ENCODE measurements at places on chromosomes 12 and 14.

- DNase-seq = no peak
Measured at GRCh38 chr12:28750946-28751685, 398.0 kb upstream of the FAR2 start.

DNA sequence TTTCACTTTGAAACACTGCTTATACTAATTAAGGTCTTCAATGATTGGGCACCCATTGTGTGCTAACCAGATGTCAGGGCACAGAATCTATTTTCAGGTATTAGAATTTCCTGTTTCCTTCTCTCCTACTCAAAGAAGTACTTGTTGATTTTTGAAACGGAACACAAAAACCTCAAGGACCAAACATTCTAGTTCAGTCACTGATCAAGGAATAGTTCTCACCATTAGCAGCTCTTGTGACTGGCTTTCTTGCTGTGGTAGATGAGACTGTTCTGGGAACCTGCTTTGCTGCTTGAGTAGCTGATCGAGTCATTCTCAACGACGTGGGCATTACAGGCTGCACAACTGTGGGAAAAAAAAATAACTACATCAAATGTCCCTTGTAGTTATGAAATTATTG is 11.0 kb downstream of the DLGAP5 start:
- DNase-seq = no peak

DNA sequence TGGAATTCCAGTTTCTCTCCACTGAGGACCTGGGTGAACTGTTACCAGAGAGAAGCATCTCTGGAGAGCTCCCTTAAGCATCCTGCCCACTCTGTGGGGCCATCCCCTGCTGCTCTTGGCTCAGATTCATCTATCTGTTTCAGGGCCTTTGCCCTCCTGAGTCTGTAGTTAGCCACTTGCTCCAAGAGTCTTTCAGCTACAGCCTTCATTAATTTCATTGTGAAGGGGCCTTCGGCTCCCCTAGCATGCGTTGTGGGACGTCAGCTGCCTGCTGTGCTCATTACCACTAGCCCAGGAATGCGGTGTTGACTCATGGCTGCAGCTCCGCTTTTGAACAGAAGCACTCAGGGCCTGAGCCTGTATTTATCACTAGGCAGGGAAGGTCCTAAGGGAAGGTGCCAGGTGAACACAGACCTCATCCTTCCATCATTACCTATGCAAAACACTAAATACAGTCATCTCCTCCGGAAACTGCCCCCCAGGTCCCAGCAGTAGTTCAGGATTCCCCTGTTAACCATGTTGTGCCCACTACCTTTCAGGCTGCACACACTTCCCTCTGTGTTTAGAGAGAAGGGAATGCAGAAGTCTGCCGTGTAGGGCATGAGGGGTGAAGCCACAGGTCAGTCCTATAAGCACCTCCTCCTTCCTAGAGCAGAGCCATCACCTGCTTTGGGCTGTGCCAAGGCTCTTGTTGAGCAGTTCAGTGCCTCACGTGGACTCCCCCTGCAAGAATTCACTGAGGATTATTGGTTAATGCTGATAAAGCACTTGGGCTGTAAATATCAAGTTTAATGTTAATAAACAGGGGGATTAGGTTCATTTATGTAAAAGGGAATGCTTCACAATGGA is 191.4 kb downstream of the CACNA1C start:
- no peak for DNase-seq

GRCh38 chr14:68762953-68763764 is 29.7 kb downstream of the ZFP36L1 start:
- no peak for DNase-seq

DNA sequence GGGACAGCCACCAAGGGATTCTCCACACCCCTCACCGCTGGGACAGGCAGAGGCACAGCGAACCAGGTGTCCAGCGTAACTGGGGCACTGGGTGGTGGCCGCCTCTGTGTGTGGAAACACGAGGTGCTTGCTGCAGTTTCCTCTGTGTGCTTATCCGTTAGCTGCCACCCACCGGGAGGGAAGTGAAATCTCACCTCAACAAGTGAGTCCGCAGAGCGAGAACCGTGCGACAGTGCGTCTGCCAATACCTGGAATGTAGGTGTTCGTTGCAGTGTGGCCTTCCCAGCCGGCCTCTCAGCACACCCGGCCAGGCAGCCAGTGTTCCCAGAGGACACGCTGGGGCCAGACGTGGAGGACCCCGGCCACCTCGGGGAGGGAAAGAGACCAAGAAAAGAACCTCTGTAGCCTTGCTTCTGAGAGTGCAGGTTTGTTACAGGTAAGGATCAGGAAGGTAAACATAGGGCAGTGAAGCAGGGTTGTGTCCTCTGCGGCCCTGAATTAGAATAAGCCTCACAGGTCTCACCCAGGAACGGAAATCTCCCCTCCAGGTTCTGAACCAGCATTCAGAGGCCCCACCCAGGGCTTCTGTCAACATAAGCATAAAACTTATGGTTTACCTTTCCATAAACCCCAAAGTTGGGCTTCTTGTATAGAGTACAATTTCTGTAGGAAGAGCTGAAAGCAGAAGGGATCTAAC is 1.5 kb downstream of the BCL2L14 start:
- peak; percentile 56 for DNase-seq

- peak; percentile 66 for DNase-seq
Measured at GRCh38 chr12:11648514-11649412, 711 bp upstream of the ETV6 start.

DNA sequence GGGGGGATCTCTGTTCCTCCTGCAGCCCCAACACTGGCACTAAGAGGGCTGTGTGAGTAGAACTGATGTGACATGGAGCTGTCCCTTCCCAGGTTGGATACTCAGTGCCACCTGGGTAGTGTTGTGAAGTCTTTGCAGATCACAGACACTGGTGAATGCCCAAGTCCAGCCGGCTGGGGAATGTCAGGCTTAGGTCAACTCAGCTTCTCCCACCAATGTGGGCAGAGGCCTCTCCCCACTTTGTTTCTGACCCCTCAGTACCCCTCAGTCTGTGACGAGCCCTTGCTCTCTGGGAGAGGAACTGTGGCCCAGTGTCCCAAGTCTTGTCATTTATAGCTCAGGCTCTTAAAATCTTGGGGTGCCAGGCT is 11.3 kb downstream of the SLC25A29 start:
- no peak for DNase-seq

GRCh38 chr12:58034311-58034710 is 92.9 kb downstream of the ATP23 start:
- DNase-seq = no peak

DNA sequence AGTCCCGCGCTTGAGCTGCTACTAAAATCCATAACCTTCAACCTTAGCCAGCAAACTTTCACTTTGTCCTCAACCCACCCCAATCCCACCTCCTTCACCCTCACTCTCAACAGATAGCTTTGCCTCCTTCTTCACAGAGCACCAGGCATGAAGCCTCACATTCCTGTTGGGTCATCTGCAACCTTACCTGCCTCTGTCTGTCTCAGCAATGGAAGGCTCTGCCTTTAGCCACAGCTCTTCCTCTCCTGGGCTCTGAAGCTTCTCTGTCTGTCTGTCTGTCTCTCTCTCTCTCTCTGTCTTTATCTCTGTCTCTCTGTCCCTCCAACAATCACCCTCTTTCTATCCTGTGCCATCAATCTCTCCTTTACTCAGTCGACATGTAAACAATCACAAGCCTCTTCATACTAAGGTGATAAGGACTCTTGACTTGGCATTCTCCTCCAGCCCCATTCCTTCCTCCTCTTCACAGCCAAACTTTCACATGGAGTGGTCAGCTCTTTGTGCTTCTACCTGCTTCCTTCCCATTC is 220.8 kb downstream of the SPTSSA start:
- DNase-seq = no peak

DNA sequence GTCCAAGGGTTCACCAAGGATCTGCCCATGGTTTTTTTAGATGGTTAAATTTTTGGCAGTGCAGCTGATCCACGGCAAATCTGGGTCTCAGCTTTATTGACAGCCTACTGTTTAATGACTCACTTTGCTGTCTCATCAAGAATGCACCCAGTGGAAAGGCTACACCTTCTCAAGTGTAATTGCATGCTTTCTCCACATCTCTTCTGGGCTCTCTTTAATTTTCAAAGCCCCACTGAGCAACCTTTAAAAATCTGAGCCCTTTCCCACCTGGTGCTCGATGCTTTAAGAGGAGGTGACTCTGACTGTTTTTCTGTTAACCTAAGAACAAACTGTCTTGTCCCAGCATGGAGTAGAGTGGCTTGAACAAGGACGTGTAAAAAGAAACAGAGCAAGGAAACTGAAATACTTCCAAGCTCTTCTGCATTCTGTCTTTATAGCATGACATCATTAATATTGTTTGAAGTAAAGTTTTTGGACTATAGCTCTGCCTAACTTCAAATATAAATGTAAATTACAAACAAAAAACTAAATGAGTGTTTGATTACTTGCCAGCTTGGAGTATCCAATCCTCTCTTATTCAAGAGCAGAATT is 214.2 kb upstream of the KRR1 start:
- no peak for DNase-seq

- DNase-seq = no peak
Measured at GRCh38 chr12:67433385-67434175, 164.4 kb downstream of the CAND1 start.

DNA sequence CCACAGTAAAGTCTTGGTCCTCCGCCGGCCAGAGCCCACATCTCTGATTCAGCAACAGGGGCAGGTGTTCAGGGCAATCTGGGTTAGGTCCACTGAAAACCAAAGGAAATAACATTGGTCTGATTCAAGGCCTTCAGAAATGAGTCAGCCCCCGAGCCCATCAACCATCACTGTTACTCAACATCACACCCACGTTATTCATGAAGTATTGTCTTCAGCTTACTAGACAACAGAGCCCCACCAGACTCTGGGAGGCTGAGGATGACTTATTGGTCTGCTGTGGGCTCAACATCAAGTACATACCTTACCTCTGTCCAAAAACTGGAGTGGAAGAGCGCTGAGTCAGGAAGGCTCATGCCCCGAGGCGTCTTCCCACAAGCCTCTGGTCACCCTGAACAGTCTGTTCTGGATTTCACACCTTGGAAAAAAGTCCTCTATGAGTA is 97.5 kb downstream of the ZFP36L1 start:
- peak; percentile 49 for DNase-seq

- no peak for DNase-seq
Measured at GRCh38 chr12:62371661-62372060, 95.0 kb upstream of the MON2 start.
